Activated CD4-positive, alpha-beta T cell treated with anti-CD3 and anti-CD28 coated beads for 36 hours (primary cell): ENCODE measurements at places on chromosomes 12 and 14. TPM values are rescaled to one million over a fixed set of nuclear protein-coding genes. Genes with fewer than 3 reads are reported as not detected.

DIP2B gene
- 29.2 TPM for total RNA-seq

NANOG gene
- total RNA-seq: not detected

KRT1 gene
- not detected for total RNA-seq

EFS gene
- not detected for total RNA-seq

PLA2G1B gene
- total RNA-seq: not detected

SLC25A21 gene
- not detected for total RNA-seq

CALCOCO1 gene
- total RNA-seq: 17.1 TPM

KRT7 gene
- total RNA-seq: 3.9 TPM

MDM1 gene
- 12.7 TPM for total RNA-seq

SIX6 gene
- not detected for total RNA-seq

CEBPE gene
- 0.19 TPM for total RNA-seq

BICDL1 gene
- 106 TPM for total RNA-seq

BCL2L14 gene
- 7.7 TPM for total RNA-seq

PTGDR gene
- not detected for total RNA-seq

HOXC9 gene
- not detected for total RNA-seq

KCNH5 gene
- not detected for total RNA-seq

IAPP gene
- not detected for total RNA-seq

CAPZA3 gene
- total RNA-seq: not detected
